ENCODE measurements at places on chromosomes 6 and 20.

GRCh38 chr20:34190262-34190661, 51.0 kb upstream of the ASIP start:
- ATAC-seq = no peak

DNA sequence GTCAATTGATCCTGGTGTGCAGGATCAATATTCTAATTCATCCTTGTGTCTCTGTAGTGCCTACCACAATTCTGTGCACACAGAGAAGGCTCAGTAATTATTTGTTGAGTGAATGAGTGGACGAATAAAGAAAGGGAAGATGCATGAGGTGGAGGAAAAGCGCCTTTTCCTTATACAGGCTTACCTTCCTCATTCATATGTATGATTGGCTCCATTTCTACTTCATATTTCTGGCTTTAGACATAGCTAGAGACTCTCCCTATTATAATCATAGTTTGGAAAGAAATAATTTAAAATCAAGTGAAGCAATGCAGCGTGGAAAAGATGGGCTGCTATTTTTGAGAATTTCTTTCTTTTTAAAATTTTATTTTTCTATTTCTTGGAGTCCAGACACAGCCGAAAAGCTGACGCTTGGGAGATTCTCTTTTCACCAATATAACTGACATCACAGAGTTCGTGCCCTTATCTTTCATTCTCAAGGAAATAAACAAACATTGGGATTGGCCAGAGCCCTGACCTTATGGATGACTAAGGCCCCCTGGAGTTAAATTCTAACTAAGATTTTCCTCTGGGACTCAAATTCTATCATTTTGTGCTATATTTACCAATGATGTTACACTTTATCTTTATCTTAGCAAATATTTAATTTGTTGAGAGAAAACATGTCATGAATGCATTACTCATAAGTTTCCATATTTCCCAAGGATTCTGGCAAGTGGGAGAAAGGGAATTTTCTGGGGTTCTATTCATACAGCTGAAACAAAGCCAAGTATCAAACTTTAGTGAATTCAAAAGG, 48.1 kb downstream of the PRL start:
- no peak for ATAC-seq

GRCh38 chr6:122663981-122664380, 53.8 kb downstream of the PKIB start:
- ATAC-seq = no peak

- ATAC-seq = no peak
Observed at GRCh38 chr6:54710456-54710855, 136.1 kb upstream of the FAM83B start.

DNA sequence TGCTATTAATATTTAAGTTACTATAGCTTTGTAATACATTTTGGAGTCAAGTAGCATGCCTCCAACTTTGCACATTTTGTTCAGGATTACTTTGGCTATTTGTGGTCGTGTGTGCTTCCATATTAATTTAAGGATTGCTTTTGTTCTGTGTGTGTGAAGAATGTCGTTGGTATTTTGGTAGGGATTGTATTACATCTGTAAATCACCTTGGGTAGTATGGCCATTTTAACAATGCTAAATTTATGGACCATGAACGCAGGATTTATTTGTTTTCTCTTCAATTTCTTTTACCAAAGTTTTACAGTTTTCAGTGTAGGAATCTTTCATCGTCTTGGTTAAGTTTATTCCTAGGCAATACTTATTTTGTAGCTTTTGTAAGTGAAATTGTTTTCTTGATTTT, 758.0 kb downstream of the FRK start:
- ATAC-seq = no peak

- ATAC-seq = peak; percentile 58
Observed at GRCh38 chr20:41632896-41633295, 14.7 kb upstream of the CHD6 start.

- ATAC-seq = no peak
Observed at GRCh38 chr6:161169035-161169434, 104.8 kb downstream of the AGPAT4 start.

GRCh38 chr6:108575905-108576494, 15.3 kb downstream of the FOXO3 start:
- ATAC-seq = no peak

- ATAC-seq = no peak
Observed at GRCh38 chr6:138442663-138443062, 38.6 kb downstream of the HEBP2 start.

GRCh38 chr6:90005048-90005827, 111.0 kb downstream of the GJA10 start:
- ATAC-seq = no peak

DNA sequence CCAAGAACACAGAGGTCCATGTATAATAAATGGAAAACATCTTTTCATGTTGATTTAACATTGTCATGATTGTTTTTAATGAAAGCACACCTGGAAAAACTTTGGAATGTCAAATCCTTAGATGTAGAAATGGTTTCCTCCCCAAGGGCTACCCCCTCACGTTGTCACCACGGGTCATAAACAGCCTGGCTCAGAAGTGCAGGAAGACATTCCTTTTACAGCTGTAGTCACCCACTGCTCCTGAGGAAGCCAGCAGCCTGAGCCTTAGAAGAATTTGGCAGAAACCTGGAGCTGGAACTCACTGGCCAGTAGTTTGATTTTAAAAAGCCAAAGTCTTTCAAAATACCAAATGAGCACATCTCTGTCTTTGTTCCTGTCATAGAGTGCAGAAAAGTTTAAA, 23.7 kb downstream of the ADGRF5 start:
- no peak for ATAC-seq

DNA sequence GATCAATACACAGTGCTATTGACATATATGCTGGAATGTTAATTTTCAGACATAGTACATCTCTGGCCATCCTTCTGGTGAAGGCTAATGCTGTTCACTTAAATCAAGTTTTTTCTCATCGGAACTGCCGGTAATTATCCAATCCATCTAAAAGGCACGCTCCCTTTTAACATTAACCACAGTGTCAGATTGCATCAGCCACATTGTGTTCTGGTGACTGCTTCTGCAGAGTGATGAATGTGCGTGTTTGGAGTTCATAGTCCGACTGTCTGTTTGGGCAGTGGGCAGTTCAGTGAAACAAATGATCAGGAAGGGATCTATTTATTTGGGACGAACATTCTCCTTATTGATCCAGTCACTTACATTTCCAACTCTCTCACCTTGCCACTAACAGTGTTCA, 49.5 kb downstream of the SOBP start:
- ATAC-seq = no peak

GRCh38 chr6:164396071-164397047, 913.0 kb downstream of the C6orf118 start:
- ATAC-seq = peak; percentile 41

DNA sequence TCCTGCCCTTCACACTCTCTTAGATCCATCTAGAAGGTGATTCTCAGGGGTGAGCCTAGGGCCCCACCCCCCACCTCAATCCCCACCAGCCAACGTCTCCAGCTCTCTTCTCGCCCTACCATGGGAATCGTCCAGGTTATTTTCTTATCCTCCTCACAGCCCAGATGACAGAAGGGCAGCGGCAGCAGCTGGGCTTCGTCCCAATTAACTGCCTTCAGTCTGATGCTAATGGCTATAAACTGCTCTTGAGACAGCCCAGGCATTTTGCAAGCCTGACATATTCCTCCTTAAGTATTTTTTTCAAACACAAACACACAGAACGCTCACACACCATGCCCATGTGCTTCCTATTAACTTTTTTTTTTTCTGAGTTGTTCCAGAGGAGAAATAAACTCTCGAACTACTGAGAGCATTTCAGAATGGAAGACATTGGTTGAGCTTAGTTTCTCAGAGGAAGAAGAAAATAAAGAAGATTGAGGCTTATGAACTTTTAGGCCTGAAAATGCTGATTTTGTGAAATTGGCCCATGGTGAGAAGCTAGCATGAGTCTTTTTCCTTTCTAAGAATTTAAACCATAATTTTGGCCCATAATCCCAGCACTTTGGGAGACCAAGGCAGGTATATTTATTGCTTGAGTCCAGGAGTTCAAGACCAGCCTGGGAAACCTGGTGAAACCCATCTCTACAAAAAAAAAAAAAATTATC, 124.6 kb downstream of the EYA2 start:
- no peak for ATAC-seq

- ATAC-seq = no peak
Observed at GRCh38 chr6:129429956-129430355, 280.0 kb downstream of the ARHGAP18 start.

- ATAC-seq = peak; percentile 73
Observed at GRCh38 chr6:29887330-29887818, 55.0 kb upstream of the HLA-A start.

DNA sequence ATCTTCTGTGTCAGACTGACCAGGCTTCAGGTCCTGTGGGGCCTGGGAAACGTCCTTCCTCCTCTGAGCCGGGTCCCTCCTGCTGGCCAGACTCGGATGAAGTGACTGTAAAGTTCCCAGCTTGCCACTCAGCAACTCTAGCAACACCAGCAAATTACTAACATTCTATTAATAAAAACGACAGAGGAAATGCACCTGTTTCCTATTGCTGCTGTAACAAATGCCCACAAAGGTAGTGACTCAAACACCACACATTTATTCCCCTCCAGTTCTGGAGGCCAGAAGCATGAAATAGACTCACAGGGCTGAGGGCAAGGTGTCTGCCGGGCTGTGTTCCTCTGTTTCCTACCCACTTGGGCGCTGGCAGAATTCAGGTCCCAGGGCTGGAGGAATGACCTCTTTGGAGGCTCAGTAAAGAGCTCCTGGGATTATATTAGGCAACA, 48.8 kb downstream of the CTCFL start:
- ATAC-seq = peak; percentile 72
